Caki2 (cell line): ENCODE measurements at places on chromosomes 7 and 10.

DNA sequence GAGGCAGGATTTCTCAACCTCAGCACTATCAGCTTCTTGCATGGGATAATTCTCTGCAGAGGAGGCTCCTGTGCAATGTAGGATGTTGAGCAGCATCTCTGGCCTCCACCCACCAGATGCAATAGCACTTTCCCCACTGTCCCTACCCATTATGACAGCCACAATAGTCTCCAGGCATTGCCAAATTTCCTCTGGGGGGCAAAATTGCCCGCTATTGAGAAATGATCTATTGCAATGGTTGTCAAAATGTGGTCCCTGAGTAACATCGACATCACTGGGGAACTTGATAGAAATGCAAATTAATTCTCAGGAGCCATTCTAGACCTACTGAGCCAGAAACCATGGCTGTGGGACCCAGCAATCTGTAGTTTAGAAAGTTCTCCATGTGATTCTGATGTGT, 7.0 kb downstream of the KCNK18 start:
- no peak for DNase-seq

- no peak for DNase-seq
Observed at GRCh38 chr10:101783736-101784118, 481 bp upstream of the NPM3 start.

DNA sequence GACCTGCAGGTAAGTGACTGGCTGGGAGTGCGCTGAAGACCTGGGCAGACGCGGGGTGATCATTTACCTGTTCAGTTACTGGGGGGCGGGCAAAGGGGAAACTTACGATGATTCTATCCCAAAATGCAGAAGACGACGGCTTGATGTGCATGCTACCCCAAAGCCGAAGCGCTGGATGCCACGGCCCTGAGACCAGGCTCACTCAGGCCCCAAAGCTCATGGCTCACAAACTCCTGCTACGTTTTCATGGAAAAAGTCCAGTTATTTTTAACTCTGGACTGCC, 200.6 kb downstream of the DIP2C start:
- no peak for DNase-seq

DNA sequence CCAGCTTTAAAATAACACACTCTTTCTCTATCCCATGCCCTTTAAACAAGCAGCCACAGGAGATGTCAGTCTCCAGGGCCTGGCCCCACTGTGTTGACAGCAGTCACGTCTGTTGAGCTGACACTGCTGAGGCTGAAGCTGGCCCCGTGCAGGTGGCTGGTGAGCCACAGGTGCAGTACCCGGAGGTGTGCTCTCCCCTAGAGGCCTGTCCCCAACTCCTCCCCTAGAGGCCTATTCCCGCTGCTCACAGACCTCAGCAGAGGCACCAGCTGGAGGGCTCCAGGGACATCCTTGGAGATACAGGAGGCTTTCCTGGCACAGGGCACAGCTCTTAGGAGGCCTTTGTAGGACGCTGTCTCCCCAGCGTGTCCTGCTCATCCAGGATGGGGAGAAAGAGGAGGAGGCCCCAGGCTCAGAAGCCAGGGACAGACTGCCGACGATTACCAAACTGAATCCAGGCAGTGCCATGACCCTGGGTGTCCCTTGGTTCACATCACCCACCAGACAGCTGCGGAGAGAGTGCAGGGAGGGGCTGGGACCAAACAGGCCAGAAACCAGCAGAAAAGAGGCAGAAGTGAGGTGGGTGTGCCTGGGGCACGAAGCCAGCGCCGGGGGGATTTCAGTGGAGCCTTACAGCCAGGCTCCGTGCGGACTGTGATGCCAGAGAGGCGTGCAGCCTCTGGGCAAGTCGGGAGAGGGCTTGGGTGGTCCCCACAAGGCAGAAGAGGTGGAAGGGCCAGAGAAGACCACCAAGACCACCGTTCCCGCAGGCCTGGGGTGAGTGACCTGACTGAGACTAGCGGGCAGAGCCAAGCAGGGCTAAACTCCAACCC, 18.5 kb upstream of the TTYH3 start:
- DNase-seq, result no peak

GRCh38 chr7:92725161-92725925, 111.0 kb downstream of the CDK6 start:
- DNase-seq, result no peak

DNA sequence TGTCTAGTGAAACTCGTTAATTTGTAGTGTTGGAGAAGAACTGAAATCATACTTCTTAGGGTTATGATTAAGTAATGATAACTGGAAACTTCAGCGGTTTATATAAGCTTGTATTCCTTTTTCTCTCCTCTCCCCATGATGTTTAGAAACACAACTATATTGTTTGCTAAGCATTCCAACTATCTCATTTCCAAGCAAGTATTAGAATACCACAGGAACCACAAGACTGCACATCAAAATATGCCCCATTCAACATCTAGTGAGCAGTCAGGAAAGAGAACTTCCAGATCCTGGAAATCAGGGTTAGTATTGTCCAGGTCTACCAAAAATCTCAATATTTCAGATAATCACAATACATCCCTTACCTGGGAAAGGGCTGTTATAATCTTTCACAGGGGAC, 187.6 kb downstream of the CFTR start:
- no peak for DNase-seq

DNA sequence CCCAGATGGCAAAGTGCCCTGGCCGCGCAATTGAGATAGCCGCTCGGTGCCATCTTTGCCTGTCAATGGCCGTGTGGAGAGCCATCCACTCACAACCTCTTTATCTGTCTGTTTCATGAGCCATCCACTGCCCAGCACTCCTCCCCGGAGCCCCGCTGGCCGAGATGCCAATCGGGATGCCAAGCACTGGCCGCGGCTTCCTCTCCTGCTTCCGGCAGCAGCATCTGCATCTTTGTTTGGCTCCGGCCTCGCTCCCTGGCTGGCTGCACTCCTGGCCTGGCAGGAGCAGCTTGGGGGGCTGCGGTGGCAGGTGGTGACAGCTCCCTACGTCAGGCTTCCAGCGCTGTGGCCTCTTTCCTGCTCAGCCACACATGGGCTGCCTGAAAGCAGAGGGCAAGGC, 231.7 kb downstream of the USP6NL start:
- no peak for DNase-seq

GRCh38 chr10:117541909-117542705, 439 bp upstream of the EMX2 start:
- peak; percentile 58 for DNase-seq

DNA sequence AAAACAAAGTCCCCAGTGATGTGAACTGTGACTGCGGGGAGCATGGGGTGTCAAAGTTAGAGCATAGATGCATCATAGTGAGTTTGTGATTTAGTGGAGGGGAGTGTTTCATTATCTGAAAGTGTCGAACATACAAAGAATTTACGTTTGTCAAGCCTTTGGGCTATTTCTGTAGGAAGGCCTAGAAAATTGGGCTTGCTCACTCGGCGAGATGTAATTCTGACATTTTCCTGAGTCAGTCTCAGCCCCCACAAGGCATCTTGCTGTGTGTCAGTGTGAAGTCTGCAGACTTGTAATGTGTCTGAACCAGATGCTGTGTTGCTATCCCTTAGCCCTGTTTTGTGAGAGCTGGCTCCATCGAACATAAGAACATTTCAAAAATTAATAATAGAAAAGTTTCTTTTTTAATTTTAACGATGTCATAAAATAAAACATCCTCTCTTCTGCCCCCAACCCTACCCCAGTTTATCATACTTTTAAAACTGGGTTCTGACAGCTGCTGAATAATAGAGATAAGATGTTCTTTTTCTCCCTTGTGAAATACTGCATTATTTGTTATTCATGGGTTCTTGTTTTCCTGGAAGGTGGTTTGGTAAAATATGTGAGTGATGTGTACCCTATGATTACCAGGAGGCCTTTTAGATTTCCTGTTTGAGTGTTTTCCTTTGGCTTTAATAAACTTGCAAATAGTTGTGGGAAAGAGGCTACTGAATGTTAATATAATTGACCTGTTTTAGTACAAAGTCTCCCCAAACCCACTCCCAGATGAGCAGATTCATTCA, 207.4 kb downstream of the GPR158 start:
- DNase-seq, result no peak

DNA sequence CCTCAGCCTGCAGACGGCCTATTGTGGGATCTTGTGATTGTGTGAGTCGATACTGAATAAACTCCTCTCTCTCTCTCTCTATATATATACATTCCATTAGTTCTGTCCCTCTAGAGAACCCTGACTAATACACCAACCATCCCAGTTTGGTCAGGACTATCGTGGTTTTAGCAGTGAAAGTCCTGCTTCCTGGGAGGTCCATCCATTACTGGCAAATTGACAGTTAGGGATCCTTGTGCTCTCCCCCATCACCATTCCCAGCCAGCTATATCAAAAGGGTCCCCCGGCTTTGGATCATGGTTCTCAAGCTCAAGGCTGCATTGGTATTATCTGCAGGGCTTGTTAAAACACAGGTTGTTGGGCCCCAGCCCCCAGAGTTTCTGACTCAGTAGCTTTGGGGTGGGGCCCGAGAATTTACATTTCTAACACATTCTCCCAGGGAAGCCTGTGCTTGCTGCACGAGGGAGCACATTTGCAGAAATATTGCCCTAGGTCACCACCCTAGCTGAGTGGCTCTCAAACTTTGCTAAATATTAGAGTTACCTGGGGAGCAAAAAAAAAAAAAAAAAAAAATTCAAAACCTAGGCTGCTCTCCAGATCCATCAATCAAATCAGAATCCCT, 899.1 kb upstream of the AUTS2 start:
- DNase-seq, result peak; percentile 79

- peak; percentile 8 for DNase-seq
Observed at GRCh38 chr7:141695803-141696289, 6.1 kb downstream of the DENND11 start.

- peak; percentile 78 for DNase-seq
Observed at GRCh38 chr10:13712837-13713581, 126.2 kb downstream of the PRPF18 start.

- no peak for DNase-seq
Observed at GRCh38 chr10:124632566-124632965, 111.6 kb downstream of the FAM53B start.

GRCh38 chr7:120460949-120461348, 188.0 kb downstream of the KCND2 start:
- no peak for DNase-seq

- peak; percentile 9 for DNase-seq
Observed at GRCh38 chr7:106041140-106041717, 70.9 kb downstream of the SYPL1 start.

DNA sequence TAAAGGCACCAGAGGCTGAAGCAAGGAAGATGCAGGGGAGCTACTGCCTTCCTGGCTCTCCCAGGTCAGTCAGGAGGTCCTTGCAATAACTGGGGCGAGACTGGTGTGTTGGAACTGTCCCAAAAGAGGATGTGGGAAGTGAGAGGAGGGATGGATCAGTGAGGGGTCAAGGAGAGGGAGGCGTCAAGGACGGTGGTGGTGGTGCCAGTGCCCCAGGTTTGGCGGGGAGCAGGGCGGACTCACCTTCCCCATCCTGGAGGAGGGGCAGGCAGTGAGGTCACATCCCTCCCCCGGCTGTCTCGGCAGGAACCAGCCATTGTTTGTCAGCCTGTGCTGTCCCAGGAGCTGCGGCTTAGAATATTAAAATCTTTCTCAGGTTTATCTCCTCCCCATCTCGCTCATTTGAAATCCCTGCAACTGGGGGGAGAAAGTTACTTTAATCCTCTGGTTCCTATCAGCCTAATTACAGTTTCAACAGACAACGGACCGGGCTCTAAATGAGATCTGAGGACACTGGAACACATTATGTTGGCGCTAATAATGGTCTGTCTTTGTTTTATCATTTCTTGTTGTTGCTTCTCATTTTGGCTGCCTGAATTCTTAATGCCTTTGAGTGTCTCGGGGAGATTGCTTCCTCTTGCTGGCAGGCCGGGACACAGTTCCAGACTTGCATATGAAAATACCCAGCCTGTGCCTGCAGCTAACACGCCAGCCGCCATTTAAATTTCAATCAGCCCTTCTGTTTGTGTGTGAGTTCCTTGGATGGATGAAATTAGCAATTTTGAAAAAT, 387.5 kb downstream of the RPS24 start:
- DNase-seq, result no peak

- no peak for DNase-seq
Observed at GRCh38 chr7:74476626-74477025, 22.9 kb downstream of the GTF2IRD1 start.

DNA sequence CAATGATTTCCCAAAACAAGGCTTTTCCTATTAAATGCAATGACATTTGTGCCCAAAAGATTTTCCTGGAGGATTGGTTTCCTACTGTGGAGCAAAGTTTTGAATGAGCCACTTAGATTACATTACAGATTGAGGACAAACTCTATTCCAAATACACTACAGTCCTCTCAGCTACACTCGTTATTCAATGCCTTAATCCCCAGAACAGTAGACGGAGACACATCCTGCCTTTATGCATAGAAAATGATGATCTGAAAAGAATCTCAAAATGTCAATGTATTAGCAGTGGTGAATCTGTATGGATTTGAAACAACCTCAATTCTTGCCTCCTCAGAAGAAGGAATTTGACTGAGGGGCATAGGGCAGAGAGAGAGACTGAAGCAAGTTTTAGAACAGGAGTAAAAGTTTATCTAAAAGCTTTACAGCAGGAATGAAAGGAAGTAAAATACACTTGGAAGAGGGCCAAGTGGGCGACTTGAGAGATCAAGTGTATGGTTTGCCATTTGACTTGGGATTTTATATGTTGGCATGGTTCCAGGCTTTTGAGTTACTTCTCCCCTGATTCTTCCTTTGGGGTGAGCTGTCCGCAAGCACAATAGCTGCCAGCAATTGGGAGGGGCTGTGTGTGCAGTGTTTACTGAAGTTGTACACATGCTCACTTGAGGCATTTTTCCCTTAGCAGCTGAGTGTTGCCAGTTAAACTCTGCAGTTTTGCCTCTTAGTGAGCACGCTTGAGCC, 891.9 kb upstream of the MBL2 start:
- DNase-seq, result no peak

DNA sequence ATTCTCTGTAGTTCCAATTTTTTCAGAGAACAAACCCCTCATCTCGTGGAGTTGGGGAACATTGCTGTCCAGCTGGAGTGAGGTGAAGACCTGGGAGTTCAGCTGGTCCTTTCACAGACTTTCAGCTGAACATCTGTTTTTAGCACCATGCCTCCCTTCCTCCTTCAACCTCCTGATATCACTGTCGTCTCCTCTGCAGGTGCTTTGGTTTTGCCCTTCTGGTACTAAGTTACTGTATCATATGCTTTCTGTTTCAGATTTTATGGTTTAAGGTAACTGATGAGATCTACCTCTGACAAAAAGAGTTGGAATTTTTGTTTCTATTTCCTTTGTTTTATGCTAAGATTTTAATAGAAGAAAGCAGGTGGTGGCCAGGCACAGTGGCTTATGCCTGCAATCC, 102.9 kb downstream of the ZNF438 start:
- no peak for DNase-seq
